ENCODE measurements at places on chromosomes 1 and 21. TPM values are rescaled to one million over a fixed set of nuclear protein-coding genes. Genes with fewer than 3 reads are reported as not detected.

SLAMF1 gene
- total RNA-seq = 0.11 TPM

SPATA17 gene
- total RNA-seq = 0.46 TPM

FTCD gene
- 9.6 TPM for total RNA-seq

PITHD1 gene
- total RNA-seq = 62.2 TPM

GTF2B gene
- total RNA-seq = 16.8 TPM

MXRA8 gene
- 6.7 TPM for total RNA-seq

NPPA gene
- total RNA-seq = not detected

ACTL8 gene
- 0.80 TPM for total RNA-seq

HSPA6 gene
- total RNA-seq = 0.22 TPM

ANKRD65 gene
- total RNA-seq = 1.9 TPM

SYCP1 gene
- 0.34 TPM for total RNA-seq

AGBL4 gene
- total RNA-seq = 0.87 TPM

RCSD1 gene
- 0.50 TPM for total RNA-seq

GFI1 gene
- total RNA-seq = 0.35 TPM

RXRG gene
- total RNA-seq = not detected

RASSF5 gene
- 1.7 TPM for total RNA-seq

CFAP107 gene
- not detected for total RNA-seq

FCRL6 gene
- total RNA-seq = not detected

MANEAL gene
- 6.4 TPM for total RNA-seq

STUM gene
- 1.3 TPM for total RNA-seq

GNAT2 gene
- 0.14 TPM for total RNA-seq

BMP8B gene
- total RNA-seq = 0.82 TPM

OR2L3 gene
- total RNA-seq = not detected

OR2T35 gene
- not detected for total RNA-seq

RAB3B gene
- 34.1 TPM for total RNA-seq

OR2W3 gene
- total RNA-seq = 0.17 TPM

TMCC2 gene
- total RNA-seq = 9.5 TPM

KRTAP11-1 gene
- total RNA-seq = not detected

S100A9 gene
- total RNA-seq = 0.33 TPM

TSPAN2 gene
- 12.0 TPM for total RNA-seq

IFNAR2 gene
- total RNA-seq = 13.3 TPM

MKNK1 gene
- 17.5 TPM for total RNA-seq

ERICH3 gene
- total RNA-seq = 0.07 TPM

MORN1 gene
- 18.5 TPM for total RNA-seq

MEGF6 gene
- 32.4 TPM for total RNA-seq

IFNLR1 gene
- 7.7 TPM for total RNA-seq

LRRC71 gene
- total RNA-seq = 0.30 TPM

CITED4 gene
- total RNA-seq = 22.3 TPM

PATJ gene
- total RNA-seq = 57.9 TPM

BSND gene
- total RNA-seq = 0.30 TPM

C1QB gene
- 0.61 TPM for total RNA-seq

RAB7B gene
- not detected for total RNA-seq

All from WTC11 (cell line).